ENCODE measurements at places on chromosomes 11 and 22. TPM values are rescaled to one million over a fixed set of nuclear protein-coding genes. Genes with fewer than 3 reads are reported as not detected.
A peak's percentile ranks its signal among the peaks of the same experiment; 100 is the strongest.

DNA sequence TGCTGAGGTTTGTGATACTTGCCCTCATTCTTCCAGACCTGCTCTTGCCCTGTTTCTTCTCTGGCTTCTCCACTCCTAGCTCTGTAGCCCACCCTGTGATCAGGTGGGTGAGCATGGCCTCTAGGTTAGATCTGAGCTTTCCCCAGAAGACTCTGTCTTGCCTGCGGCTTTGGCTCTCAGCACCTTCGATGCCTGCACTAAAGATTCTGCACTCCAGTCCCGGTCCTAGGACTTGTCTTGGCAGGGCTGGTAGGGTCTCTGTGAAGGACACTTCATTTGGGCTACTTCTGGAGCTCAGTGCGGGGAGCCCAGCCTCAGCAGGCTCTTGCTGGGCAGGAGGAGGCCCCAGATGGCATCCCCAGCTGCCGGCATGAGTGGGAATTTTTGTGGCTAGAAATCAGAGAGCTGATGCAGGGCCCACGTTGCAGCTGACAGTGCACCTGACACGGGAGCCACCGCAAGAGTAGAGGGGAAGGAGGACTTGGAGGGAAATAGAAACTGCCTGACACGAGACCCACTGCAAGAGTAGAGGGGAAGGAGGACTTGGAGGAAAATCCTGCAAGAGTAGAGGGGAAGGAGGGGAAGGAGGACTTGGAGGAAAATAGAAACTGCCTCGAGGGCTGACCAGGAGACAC lies 226.9 kb upstream of the B3GAT1 start:
- no peaks in the 10 kb centered on the region for H3K36me3 ChIP-seq
- no peak for DNase-seq
- H3K4me1 ChIP-seq: no peaks in the 10 kb centered on the region
- H3K27ac ChIP-seq: no peak overlapping the region
- H3K4me3 ChIP-seq: no peak overlapping the region

The DEUP1 gene
- total RNA-seq: not detected

GRCh38 chr22:32309585-32310251 lies 47.9 kb upstream of the RFPL3 start:
- no peaks in the 10 kb centered on the region for H3K36me3 ChIP-seq
- no peak overlapping the region for H3K27ac ChIP-seq
- DNase-seq: no peak
- no peaks in the 10 kb centered on the region for H3K4me1 ChIP-seq
- H3K27me3 ChIP-seq: no peaks in the 10 kb centered on the region

DNA sequence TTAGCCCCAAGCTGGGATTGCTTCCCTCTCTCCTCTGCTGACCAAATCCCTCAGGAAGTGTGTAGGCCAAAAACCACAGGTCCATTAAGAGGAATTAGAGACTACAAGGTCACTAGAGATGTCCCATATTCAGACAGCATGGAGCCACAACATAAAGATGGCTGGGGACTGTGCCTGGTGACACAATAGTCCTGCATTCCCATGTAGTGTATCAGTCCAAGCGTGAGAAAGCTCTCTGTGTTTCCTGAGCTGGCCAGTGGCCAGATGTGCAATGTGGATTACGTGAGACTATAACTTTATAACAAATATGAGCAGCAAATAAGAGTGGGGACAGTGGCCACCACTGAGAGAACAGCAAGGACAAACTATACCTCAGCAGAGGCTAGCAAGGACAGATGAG lies 7.6 kb upstream of the MS4A10 start:
- no peaks in the 10 kb centered on the region for H3K4me1 ChIP-seq
- DNase-seq: no peak
- no peaks in the 10 kb centered on the region for H3K27me3 ChIP-seq
- no peaks in the 10 kb centered on the region for H3K36me3 ChIP-seq
- H3K27ac ChIP-seq: no peak overlapping the region
- no peak overlapping the region for H3K4me3 ChIP-seq

DNA sequence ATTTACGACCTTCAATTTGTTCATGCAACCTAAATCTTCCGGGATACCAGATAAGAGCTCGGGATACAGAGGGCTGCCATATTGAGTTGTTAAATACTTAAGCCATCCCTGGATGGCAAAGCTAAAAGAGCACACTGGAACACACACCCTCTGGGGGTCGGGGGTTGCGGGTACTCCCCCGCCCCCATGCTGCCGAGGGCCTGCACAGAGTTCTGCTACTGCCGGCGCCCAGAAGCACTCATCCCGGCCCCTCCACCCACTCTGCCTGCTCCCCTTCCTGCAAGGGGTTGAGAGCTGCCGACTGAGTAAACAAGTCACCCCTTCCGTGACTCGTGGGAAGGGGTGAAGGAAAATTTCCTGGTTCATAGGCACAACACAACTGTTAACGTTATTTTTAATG lies 9.3 kb upstream of the MMP13 start:
- no peaks in the 10 kb centered on the region for H3K4me1 ChIP-seq
- no peak overlapping the region for H3K4me3 ChIP-seq
- no peak for DNase-seq
- no peak overlapping the region for H3K27ac ChIP-seq
- no peaks in the 10 kb centered on the region for H3K36me3 ChIP-seq
- H3K27me3 ChIP-seq: no peaks in the 10 kb centered on the region

DNA sequence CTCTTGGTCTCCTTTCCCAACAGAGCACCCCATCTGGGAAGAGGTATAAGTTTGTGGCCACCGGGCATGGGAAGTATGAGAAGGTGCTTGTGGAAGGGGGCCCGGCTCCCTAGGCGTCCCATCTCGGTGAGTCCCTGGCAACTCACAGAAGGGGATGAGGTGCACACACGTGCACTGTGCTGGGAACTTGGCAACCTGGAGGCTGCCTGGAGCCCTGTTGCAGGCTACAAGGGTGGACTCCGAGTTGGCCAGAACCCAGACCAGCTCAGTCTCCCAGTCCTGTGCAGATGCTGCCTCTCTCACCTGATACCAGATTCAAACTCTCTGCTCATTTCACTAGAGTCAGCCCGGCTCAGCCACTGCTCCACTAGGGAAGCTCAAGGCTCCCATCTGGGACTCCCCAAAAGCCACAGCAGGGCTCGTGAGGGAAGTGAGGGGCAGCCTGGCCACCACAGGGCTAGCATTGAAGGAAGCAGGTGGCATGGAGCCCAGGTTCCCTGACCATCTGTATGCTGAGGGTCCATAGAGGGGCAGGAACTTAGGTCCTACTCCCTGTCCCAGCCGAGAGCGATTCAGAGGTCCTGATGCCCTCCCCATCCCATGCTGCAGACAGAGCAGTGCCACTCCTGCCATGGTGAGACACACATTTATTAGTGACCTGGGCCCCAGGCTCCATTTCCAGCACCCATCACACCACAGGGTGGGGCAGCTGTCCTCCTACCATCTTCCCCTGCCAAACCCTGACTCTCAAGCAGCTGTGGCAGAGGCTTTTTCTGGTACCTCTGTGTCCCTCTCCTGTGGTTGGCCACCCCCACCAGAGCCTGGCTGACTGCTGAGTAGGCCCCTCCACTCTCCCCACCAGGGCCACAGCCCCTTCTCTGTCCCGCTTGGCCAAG lies 4.0 kb downstream of the PRR33 start:
- no peak for DNase-seq
- H3K27ac ChIP-seq: peak overlapping the region; percentile 73
- H3K36me3 ChIP-seq: peaks cover 10% of the 10 kb centered on the region
- no peak overlapping the region for H3K4me3 ChIP-seq
- H3K4me1 ChIP-seq: peaks cover 34% of the 10 kb centered on the region

GRCh38 chr11:69425895-69426544 lies 55.4 kb upstream of the LINC01488 start:
- no peaks in the 10 kb centered on the region for H3K36me3 ChIP-seq
- H3K27ac ChIP-seq: no peak overlapping the region
- no peak for DNase-seq
- no peaks in the 10 kb centered on the region for H3K4me1 ChIP-seq
- no peaks in the 10 kb centered on the region for H3K27me3 ChIP-seq
- no peak overlapping the region for H3K4me3 ChIP-seq

DNA sequence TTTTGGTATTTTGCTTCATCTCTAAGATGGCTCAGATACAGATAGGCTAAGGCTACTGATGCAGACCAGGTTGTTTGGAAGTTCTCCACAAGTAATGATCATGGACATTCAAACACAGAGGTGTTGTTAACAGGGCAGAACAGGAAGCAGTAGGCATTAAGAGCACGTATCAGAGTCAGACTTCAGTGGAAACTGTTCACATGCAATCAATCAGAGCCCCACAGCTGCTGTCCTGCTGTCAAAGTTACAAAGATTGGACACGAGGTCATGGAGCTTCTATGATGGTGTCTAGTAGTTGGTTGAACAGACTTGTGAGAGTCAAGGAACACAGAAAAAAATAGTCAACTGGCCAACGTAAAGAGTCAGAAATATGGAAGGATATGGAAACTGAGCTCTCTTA lies 19.8 kb downstream of the OR10D3 start:
- no peaks in the 10 kb centered on the region for H3K36me3 ChIP-seq
- DNase-seq: no peak
- H3K27me3 ChIP-seq: no peaks in the 10 kb centered on the region
- no peak overlapping the region for H3K4me3 ChIP-seq
- no peak overlapping the region for H3K27ac ChIP-seq
- H3K4me1 ChIP-seq: no peaks in the 10 kb centered on the region

The FAM180B gene
- total RNA-seq: not detected

Data from naive thymus-derived CD4-positive, alpha-beta T cell (primary cell).